ENCODE measurements at places on chromosomes 11 and 22.
A peak's percentile ranks its signal among the peaks of the same experiment; 100 is the strongest.

GRCh38 chr11:122782222-122782621, 56.1 kb upstream of the CRTAM start:
- DNase-seq = no peak

GRCh38 chr22:22024440-22024839, 41.9 kb upstream of the TOP3B start:
- no peak for DNase-seq

DNA sequence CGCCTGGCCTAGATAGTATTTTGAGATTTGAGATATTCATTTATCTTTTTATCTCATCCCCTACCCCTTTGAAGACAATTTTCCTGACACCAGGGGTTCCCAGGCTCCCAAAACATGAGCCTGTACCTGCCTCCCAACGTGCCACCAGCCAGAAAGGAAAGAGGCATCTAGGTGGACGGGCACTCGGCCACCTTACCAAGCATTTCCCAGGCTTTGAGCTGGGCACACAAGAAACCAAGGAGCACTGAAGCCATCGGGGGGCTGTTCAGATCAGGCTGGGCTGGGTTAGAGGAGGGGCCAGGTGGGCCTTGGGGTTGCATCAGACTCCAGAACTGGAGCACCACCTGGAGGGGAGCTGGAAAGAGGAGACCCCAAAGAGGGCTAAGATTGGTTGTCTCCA, 28.5 kb upstream of the BAIAP2L2 start:
- no peak for DNase-seq

DNA sequence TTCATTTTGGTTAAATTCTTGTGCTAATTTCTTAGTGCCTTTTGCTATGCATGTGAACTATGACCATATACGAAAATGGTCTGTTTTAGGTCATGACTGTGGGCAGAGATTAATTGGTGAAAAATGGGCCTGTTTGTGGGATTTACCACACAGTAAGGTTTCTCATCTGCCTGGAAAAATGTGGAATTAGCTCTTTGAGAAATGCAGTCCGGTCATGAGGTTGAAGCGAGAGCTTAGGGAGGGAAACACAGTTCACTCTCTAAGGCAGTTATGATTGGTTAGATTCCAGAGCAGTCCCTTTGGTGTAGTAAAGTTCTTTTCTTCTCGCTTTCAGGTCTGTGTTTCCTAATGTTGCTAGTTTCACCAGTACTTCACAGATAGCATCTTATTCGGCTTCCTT, 1.2 kb upstream of the PDE3B start:
- no peak for DNase-seq

GRCh38 chr22:20531404-20532201, 24.2 kb downstream of the MED15 start:
- peak; percentile 7 for DNase-seq

DNA sequence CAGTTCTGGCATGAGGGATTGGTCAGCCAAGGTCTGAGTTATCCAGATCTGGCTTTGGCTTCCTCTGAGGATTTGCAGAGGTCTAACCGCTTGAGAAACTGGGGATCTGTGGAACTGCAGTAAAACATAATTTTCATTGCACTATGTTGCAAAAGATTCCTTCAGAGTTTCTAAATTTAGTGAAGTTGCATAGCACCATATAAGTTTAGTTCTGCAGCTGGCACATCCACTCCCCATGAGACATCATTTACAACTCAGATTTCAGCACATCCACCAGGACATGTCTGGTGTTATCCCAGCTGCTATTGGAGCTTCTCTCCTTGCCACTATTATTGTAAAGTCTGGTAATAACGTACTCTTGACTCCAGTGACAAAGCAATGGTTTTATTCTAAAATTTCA, 181.5 kb downstream of the CWF19L2 start:
- no peak for DNase-seq

GRCh38 chr11:15434529-15434928, 319.8 kb downstream of the INSC start:
- no peak for DNase-seq

DNA sequence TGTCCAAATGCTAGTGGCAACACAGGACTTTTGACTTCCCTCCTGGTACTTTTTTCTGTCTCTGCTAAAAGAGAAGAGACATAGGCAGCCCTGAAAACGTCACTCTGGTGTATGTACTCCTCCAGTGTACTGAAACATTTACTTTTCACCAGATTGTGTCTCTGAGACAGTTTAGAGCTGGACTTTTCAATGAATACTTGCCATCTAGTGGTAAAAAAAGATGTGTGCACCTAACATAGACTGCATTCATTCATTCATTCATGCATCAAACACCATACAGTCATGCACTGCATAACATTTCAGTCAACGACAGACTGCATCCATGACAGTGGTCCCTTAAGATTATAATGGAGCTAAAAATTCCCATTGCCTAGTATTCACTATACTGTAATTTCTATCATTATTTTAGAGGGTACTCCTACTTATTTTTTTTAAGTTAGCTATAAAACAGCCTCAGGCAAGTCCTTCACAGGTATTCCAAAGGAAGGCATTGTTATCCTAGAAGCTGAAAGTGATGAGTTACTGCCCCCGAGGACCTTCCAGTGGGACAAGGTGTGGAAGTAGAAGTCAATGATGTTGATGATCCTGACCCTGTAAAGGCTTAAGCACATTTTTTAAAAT, 186.2 kb downstream of the SPON1 start:
- DNase-seq = no peak

GRCh38 chr11:15893080-15893492, 463.3 kb downstream of the SOX6 start:
- no peak for DNase-seq

GRCh38 chr11:70341881-70342429, 56.4 kb upstream of the CTTN start:
- no peak for DNase-seq

DNA sequence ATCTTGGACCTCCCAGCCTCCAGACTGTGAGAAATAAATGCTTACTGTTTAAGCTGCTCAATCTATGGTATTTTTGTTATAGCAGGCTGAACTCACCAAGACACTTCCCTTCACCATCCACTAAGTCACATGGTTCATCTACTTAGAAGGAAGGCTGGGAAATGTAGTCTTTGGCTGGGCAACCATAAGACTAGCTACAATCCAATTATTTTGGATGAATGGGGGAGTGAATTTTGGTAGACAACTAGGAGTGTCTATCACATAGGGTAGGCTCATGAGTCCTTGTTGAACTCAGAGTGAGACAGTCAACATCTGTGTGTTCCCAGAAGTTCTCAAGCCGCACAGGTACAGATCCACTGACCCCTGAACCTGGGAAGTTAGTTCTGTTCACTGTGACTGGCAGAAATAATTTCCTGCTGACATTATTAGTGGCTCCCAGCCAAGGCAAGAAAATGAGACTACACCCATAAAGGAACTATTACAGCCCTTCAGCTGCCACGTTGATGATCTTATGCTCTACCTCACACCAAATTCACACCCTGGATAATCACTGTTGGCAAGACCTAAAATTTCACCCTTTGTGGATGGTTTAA, 3.1 kb upstream of the SLC35C1 start:
- no peak for DNase-seq

DNA sequence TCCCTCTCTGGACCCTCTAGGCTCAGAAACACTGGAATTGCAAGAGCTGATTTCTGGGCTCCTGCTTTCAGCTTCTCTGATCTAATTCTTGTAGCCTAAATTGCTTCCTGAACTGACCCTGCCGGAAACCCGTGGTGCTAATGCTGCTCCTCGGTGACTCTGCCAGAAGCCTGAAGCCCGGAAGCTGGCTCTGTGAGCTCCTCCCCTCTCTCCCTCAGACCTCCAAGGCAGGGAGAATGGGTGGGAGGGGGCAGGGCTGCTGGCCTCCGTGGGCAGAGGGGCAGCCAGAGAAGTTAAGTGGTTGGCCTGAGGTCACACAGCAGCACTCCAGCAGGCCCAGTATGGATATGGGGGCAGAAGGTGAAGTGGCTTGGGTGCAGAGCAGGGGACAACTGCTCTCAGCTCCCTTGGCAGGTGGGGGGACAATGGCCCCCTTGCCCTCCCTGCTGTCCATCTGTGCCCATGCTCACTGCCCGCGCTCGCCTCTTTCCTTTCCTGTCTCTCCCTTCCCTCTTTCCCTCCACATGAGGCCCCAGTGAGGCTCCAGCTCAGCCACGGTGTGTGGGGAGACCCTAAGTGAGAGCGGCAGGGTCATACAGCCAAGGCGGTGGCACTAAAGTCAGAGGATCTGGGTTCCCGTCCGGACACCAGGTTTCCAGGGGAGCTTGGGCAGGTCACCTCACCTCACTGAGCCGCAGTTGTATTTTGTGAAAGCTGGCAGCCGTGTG, 16.2 kb downstream of the CAPN5 start:
- no peak for DNase-seq

- peak; percentile 15 for DNase-seq
Observed at GRCh38 chr11:66856496-66857233, at the start of gene LRFN4. Gene LRFN4, plus strand, starts transcription at chr11:66857064. Its CDS starts 681 bp downstream, at chr11:66857745.

DNA sequence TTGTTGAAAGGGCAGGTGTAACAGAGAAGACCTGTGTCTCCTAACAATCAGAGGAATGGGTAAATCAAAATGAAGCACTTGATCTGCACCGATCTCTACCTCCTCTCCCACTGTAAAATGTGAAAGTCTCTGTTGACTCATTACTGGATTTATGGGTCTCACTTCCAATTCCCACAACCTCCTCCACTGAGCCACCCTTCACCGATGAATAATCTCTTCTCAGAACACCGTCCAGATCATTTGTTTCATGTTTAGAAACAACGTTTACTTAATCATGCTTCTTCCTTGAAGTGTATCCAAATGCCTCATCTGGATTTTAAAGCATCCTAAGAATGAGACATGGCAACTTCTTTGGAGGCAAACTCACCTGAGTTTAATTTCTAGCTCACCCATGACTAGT, 643.6 kb downstream of the ETS1 start:
- DNase-seq = no peak

GRCh38 chr11:30581675-30582074, 4.5 kb downstream of the MPPED2 start:
- DNase-seq = no peak

- DNase-seq = no peak
Observed at GRCh38 chr11:3203221-3204043, 15.2 kb downstream of the MRGPRG start.

DNA sequence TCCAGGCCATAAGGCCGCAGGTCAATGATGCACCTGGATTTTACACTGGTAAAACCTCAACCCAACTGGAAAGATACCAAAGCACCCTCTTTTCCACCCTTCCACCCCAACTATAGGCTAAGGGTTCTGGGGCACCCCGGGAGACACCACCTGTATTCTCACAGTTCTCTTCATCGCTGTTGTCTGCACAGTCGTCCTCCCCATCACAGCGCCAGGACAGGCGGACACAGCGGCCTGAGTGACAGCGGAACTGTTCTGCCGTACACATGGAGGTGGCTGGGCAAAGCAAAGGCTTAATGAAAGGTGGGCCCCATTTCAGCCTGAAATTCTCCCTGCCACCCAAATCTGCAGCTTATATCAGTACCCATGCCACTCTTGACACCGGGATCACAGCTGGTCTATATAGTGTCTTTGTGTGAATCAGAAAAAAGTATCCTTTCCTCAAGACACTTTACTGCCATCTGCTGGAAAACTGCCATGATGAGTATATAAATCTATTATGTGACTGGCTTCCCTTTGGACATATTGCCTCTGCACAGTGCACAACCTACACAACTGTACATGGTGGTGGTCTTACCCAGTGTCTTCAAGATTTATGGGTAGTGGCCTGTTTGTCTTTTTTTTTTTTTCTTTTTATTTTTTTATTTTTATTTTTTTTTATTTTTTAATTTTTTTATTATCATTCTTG, 21.5 kb downstream of the LRP4 start:
- no peak for DNase-seq

DNA sequence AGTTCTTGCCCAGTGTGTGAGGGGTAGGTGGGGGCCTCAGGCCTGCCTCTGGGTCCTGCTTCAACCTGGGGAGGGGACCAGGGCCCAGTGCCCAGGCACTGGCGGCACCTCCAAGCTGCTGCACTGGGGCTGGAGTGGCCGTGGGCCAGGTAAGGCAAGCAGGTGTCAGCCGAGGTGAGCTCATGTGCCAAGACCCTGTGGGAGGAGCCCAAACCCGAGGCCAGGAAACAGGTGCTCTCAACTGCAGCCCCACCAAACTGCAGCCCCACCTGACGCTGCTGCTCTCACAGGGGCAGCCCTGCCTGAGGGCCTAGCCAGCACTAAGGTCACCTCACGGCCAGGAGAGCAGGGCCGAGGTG, 18.1 kb upstream of the GNB1L start:
- DNase-seq = no peak

- DNase-seq = no peak
Observed at GRCh38 chr11:133889893-133890292, 44.6 kb upstream of the SPATA19 start.

GRCh38 chr11:134464981-134465730, 53.1 kb upstream of the B3GAT1 start:
- no peak for DNase-seq

DNA sequence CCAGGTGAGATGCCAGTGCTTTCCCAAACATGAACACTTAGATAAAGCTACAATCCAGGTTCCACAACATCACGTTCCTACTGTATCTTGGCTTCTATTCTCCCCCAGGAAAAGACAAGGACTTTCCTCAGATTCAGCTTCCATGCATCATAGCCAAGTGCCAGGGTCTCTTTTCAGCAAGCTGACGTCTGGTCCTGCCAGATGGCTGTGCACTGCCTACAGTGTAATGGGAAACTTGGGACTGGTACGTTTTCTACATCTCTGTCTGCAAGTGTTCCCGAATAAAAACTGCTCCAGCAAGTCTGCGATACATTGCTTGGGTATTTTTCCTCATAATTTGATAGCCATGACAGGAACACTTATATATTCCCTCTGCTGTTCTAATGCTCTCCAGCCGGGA, 412.5 kb downstream of the FAM181B start:
- no peak for DNase-seq

DNA sequence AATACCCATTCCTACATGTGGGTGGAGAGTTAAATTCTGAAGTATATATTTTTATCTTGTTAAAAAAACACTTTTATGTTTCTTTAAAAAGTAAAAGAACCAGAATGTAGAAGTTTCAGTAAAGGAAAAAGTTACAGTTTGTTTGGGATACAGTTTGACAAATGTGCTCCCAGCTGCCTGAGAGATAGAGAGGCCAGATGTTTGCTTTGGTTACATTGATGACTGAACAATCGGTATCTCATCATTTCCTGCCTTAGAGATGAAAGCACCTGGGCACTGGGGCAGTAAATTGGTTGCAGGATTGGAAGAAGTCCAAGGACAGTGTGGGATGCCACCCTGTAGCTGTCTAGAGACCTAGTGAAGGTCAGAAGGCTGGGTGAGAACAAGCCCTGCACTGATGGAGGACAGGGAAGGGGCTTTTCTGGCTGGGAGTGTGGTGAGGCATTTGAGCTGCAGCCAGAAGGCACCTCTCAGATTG, 16.6 kb downstream of the MED15 start:
- DNase-seq = no peak

DNA sequence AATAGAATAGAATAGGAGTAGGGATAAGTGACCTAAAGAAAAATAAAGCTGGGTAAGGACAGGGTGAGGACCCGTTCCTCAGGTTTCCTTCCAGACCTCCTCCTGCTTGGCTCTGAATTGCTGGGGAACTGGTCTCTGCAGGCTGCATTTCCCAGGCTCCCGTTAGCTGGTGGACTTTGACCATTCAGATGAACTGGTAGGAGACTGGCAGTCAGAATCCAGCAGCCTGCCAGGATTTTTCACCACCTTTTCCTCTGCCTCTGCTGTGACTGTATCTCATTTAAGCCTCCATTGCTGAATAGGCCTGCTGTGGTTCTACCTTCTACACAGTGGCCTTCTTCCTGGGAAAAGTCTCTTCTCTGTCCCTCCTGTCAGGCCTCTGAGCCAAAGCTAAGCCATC, 24.6 kb upstream of the SMPD1 start:
- no peak for DNase-seq

All from DMS 273 treated with DMSO at 0.1 percent for 48 hours (cell line).